ENCODE measurements at places on chromosomes 6 and 20.

- DNase-seq = no peak
These were observed 91.4 kb downstream of the EDN1 start for GRCh38 chr6:12381587-12381986.

- no peak for DNase-seq
These were observed 39.9 kb upstream of the SULF2 start for GRCh38 chr20:47825011-47825762.

DNA sequence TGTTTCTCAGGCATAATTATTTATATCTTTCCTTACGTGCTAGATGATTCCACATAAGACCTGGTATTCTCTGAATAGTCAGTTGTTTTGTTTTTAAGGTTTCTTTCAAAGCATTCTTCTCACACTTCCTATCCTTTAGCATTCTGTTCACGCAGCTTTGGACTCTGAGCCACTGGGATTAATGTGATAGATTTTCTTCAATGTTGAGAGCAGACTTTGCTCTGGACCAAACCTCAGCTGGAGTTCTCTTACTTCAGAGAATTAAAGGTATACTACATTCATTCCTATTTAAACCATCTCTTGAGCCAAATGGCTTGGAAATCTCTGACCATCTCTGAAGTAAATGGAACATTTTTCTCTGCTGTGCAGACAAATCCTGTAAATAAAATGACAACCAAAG is 70.7 kb upstream of the TRAF3IP2 start:
- DNase-seq = no peak

DNA sequence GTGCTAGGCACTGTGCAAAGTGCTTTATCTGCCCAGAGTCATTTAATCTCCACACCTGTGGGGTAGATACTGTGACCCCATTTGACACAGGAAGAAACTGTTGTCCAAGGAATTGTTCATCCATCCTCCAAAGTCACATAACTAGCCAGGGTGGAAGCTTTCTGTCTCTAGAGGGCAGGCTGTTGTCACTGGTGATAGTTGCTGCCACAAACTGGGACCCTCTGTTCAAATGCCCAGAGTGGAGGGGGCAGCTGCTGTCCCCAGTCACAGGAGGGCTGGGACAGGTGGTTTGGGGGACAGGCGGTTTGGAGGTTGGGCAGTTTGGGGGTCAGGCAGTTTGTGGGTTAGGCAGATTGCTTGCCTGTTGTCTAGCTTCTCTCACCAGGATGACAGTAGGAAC is 16.1 kb upstream of the TMEM242 start:
- DNase-seq = no peak

GRCh38 chr20:8018958-8019245 is 659 bp downstream of the TMX4 start:
- DNase-seq = no peak

GRCh38 chr6:153525998-153526397 is 394.9 kb upstream of the RGS17 start:
- DNase-seq = no peak

- no peak for DNase-seq
These were observed 270.7 kb upstream of the TFAP2D start for GRCh38 chr6:50442531-50443040.

DNA sequence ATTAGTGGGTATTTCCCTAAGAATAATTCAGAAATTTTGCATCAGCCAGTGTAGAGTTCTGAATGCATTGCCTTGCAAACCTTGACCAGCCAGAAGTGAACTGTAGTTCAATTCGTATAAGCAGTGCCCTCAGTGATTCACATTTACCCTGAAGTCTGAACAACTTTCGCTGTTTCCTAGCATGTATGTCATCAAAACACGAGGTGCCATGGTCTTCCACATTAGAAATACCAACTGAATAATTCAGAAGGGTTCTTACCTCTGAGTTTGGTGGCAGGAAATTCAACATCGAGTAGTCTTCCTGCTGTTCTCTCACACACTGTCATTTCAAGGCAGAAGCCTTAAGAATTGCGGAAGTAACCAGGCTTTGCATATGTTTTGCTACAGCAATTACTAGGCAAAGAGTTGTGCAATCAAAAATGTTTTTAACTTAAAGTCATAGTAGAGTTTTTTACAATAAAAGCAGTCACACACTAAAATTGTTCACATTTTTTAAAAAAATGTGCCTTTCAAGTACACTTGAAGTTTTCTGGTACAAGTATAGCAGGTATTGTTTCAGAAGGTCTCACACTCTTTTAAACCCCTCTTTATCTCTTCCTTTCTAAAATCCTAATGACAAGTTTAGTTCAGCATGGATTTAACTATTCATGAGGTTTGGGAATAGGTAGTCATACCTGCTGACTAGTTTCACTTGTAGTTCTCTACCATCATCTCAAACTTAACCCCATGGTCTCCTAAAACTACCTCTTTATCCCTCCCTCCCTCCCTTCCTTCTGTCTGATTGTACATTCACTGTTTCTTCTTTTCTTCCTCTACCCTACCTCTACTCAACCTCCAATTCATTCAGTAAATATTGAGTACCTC is 118.3 kb downstream of the STXBP5 start:
- DNase-seq = no peak

DNA sequence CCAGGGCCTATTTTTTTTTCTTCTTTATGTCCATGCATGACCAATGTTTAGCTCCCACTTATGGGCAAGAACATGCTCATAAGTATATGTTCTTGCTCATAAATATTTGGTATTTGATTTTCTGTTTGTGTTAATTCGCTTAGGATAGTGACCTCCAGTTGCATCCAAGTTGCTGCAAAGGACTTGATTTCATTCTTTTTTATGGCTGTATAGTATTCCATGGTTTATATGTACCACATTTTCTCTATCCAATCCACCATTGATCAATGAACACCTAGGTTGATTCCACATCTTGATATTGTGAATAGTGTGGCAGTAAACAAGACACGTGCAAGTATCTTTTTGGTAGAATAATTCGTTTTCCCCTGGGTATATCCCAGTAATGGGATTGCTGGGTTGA is 78.1 kb downstream of the RTN4IP1 start:
- DNase-seq = no peak

- no peak for DNase-seq
These were observed 255.4 kb downstream of the TSHZ2 start for GRCh38 chr20:53227523-53227922.

- no peak for DNase-seq
These were observed 464.7 kb upstream of the SLC35B3 start for GRCh38 chr6:8900056-8900455.

- DNase-seq = no peak
These were observed 1.6 kb upstream of the LY86 start for GRCh38 chr6:6586671-6587526.

GRCh38 chr6:5384276-5384675 is 123.0 kb downstream of the FARS2 start:
- DNase-seq = no peak

DNA sequence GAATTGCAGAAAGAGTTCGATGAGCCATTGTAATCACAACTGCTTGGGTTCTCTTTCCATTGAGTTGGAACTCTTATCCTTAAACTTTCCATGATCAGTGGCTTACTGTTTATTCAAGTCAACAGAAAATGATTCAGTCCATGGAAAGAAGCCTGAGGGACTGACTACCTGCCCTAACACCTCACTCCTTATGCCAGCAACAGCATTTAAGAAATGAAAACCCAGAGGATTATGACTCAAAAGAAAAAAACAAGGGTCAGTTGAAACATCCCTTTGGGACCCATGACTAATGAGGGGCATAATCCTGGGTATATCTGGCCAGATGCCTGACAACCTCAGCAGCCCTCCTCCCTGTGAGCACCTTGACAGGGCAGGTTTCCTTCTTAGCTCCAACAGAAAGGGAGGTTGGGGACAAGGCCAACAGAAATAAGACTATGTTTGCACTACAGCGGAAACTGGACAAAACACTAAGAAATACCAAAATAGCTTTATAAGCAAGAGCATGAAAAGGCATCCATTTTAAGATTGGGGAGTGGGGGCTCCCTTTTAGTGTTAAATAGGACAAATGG is 106.7 kb downstream of the MAP3K5 start:
- no peak for DNase-seq

GRCh38 chr20:24473435-24474223 is 4.2 kb downstream of the SYNDIG1 start:
- DNase-seq = no peak

DNA sequence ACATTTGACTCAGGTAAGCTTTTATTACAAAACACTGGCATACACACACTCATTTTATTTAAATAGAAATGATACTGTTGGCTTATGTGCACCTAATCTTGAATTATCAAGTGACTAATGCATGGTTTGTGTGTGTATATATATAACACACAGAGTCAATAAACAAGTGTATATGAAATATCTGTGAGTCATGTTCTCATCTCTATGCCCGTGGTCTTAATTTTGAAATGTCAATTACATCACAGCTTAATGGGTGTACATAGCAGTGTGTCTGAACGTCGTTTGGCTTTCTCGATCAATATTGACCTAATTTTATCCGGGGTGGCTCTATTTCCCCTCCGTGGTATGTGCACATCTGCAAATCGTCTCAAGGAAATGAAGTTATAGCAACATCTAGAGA is 104.0 kb upstream of the ZFP64 start:
- DNase-seq = no peak

GRCh38 chr6:6224933-6225486 is 95.5 kb downstream of the F13A1 start:
- no peak for DNase-seq

GRCh38 chr6:10420546-10421157 is 5.8 kb upstream of the TFAP2A start:
- no peak for DNase-seq

- DNase-seq = no peak
These were observed 423.5 kb downstream of the MEI4 start for GRCh38 chr6:78076371-78076770.

DNA sequence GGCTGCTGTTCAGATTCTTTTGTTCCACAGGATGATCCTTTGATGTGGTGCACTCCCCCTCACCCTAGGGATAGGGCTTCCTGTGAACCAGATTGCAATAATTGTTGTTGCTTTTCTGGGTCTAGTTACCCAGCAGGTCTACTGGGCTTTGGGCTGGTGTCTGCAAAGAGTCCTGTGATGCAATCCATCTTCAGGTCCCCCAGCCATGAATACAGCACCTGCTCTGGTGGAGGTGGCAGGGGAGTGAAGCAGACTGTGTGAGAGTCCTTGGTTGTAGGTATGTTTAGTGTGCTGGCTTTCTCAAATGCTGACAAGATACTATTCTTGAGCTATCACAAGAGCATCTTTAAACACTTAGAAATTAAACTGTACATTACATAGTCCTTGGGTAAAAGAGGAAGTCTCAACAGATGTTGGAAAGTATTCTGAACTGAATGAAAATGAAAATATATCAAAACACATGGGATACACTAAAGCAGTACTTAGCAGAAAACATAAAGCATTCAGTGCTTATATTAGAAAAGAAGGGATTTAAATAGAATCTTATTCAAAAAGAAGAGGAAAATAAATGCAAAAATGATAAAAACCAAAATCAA is 49.1 kb upstream of the CCR6 start:
- no peak for DNase-seq

DNA sequence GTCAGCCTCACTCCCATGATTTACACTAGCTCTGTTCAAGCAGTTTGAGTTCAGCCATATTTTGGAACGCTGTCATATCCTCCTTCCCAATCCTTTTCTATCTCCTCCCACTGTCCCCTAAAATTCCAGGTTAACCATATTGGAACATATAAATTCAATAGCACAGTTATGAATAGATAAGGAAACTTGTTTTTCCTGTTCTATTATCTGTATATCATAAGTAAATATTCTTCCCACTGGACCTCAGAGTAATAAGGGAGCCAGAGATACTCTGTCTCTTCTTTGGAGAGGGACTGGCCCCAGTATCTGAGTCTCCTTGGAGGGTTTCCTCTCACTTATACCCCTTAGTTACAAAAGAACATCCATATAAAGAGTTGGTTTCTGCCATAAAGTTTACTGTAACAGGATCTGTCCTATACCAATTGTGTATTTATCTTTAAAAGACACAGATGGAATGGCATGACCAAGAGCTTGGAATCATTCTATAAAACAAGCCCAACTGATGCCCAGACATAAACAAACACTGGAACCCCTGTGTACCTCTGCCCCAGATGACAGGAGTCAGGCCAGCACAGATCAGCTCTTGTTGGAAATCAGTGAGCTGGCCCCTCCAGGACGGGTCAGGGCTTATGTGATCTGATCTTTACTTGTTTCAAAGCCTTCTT is 67.1 kb downstream of the EPB41L2 start:
- no peak for DNase-seq

DNA sequence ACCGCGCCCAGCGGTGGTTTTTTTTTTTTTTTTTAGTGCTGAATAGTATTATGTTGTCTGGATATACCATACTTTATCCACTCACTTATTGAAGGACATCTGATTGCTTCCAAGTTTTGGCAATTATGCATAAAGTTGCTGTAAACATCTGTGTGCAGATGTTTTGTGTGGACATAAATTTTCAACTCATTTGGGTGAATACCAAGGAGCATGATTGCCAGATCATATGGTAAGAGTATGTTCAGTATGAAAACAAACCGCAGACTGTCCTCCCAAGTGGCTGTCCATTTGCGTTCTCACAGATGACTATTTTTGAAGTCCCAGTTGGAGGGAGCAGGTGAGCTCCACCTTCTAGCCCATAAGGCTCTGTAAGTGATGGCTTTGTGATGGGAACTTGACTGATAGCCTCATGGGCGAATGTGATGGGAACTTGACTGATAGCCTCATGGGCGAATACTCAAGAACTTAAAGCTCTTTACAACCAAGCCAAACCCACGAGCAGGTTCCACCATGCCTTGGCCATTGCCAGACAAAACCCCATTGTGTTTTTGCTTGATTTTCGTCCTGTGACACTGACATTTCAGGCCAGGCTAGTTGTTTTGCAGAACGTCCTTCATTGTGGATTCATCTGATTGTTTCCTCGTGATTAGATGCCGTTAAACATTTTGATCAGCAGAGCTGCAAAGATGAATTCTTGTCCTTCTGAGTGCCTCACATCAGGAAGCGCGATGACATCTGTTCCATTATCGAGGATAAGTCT is 51.0 kb downstream of the ZBTB2 start:
- no peak for DNase-seq

DNA sequence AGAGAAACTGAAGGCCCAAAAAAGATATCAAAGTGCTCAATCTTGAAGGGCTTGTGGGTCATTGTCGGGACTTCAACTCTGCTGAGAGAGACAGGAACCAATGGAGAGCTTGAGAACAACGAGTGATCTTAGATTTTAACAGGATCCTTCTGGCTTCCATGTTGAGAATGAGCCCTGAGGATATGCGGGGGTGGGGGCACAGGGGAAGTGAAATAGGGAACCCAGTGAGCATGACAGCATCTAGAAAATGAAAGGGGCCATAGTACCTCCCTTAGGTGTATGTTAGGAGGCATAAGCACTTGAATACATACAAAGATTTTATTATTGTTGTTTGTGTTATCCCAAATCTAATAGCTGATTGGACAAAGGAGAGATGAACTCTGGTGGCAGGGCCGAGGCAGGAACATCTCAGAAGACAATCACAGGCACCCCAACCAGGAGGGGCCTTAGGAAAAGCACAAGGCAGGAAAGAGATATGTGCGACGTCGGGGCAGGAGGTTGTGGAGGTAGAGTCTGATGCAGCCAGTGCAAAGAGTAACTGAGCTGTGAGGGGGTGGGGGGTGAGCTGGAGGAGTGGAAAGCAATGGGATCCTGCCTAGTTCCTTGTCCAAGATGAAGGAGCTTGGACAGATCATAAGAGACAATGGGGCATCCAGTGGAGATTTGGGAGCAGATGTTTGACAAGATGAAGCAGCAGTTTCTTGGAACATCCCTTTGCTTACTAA is 10.4 kb downstream of the TGM6 start:
- DNase-seq = no peak

- DNase-seq = no peak
These were observed 1.4 kb upstream of the HSP90AB1 start for GRCh38 chr6:44245391-44245911.
